EL (cell line): ENCODE measurements at places on chromosomes 6 and 20.

- DNase-seq: peak; percentile 39
These were observed 202.8 kb upstream of the AGPAT4 start for GRCh38 chr6:161476711-161477110.

GRCh38 chr6:105620878-105621277, 218.0 kb upstream of the PREP start:
- DNase-seq: no peak

GRCh38 chr6:13436399-13437217, 50.8 kb downstream of the GFOD1 start:
- no peak for DNase-seq

GRCh38 chr6:70415247-70415646, 1.9 kb downstream of the FAM135A start:
- DNase-seq: no peak

- DNase-seq: peak; percentile 80
These were observed 49.7 kb downstream of the BCAS4 start for GRCh38 chr20:50844430-50845100.

- DNase-seq: no peak
These were observed 260.3 kb downstream of the ALDH8A1 start for GRCh38 chr6:134689641-134690040.

- no peak for DNase-seq
These were observed 6.0 kb downstream of the CLPSL1 start for GRCh38 chr6:35786810-35787209.

- no peak for DNase-seq
These were observed 204.1 kb downstream of the PTPRT start for GRCh38 chr20:42985628-42986027.

- no peak for DNase-seq
These were observed 89.5 kb downstream of the SLX4IP start for GRCh38 chr20:10524643-10525042.

GRCh38 chr20:836190-836589, 2.7 kb downstream of the FAM110A start:
- DNase-seq: no peak

DNA sequence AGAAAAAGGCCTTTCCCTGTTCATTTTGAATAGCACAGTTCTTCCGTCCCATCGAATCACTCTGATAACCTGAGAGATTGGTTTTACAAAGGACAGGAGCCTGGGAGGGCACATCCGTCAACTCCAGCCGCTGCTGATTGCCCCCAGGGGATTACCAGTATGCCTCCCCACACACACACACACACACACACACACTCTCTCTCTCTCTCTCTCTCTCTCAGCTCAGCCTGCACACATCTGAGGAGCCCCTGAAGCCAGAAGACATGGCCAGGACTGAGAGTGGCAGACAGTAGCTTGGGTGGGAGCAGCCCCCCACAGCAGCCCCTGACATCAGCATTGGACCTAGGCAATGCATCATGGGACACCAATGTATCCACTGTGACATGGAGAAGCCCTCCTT, 13.2 kb upstream of the CDH4 start:
- DNase-seq: no peak

GRCh38 chr6:47116606-47117005, 74.5 kb upstream of the ADGRF1 start:
- DNase-seq: no peak

DNA sequence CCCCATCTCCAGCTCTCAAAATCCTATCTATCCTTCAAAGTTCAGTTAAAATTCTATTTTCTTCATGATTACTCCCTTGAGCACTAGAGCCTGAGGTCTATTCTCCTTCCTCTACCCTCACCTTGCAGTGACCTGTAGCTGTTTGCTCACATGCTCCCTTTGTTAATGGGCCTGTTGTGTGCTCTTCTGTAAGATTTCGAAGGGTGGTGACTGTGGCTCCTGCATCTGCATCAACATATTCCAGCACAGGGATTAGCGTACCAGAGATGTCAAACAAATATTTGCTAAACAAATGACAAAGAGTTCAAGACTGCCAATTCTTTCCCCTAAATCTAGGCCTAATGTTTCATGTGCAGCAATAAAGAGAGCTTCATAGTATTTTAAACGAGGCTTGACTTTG, 69.5 kb downstream of the ELOVL5 start:
- DNase-seq: no peak
